Cardiac atrium fibroblast (primary cell): ENCODE measurements at places on chromosomes 2 and 18. TPM values are rescaled to one million over a fixed set of nuclear protein-coding genes. Genes with fewer than 3 reads are reported as not detected.

The DCDC2C gene
- total RNA-seq: not detected in 2 replicates

The ALPI gene
- not detected in 2 replicates for total RNA-seq

The FAM110C gene
- not detected in 2 replicates for total RNA-seq

The GPR55 gene
- total RNA-seq: not detected in 2 replicates

The CGREF1 gene
- 11.6 and 28.2 TPM in 2 replicates for total RNA-seq

The LOXHD1 gene
- total RNA-seq: not detected in 2 replicates

The CASP8 gene
- total RNA-seq: 8.8 and 9.6 TPM in 2 replicates

The HRH4 gene
- not detected in 2 replicates for total RNA-seq

The SNED1 gene
- 38.1 and 84.5 TPM in 2 replicates for total RNA-seq

The FSHR gene
- total RNA-seq: not detected in 2 replicates

The GATA6 gene
- 61.4 and 72.6 TPM in 2 replicates for total RNA-seq

The WDR33 gene
- 13.3 and 13.5 TPM in 2 replicates for total RNA-seq

The AP1S3 gene
- 2.0 and 10.4 TPM in 2 replicates for total RNA-seq

The NTSR2 gene
- not detected in 2 replicates for total RNA-seq

The BMP10 gene
- total RNA-seq: not detected in 2 replicates

The UGT1A3 gene
- not detected in 2 replicates for total RNA-seq

The SAP130 gene
- 6.2 and 12.3 TPM in 2 replicates for total RNA-seq

The PAX3 gene
- total RNA-seq: 0.97 TPM in 1 of 2 replicates, not detected in the other

The SRD5A2 gene
- total RNA-seq: not detected in 2 replicates

The PDE11A gene
- not detected in 2 replicates for total RNA-seq

The EML4 gene
- 55.1 and 56.3 TPM in 2 replicates for total RNA-seq

The CKAP2L gene
- total RNA-seq: 0.72 and 1.1 TPM in 2 replicates

The PRSS56 gene
- total RNA-seq: not detected in 2 replicates

The DPP4 gene
- total RNA-seq: 64.8 and 67.2 TPM in 2 replicates

The ARHGAP15 gene
- total RNA-seq: not detected in 2 replicates

The DSC3 gene
- total RNA-seq: 12.2 and 15.3 TPM in 2 replicates

The PTH2R gene
- not detected in 2 replicates for total RNA-seq

The ANKRD30BL gene
- not detected in 2 replicates for total RNA-seq

The ANAPC1 gene
- 24.8 and 27.4 TPM in 2 replicates for total RNA-seq

The CHST10 gene
- 7.9 and 8.1 TPM in 2 replicates for total RNA-seq

The NIFK gene
- total RNA-seq: 43.7 and 79.3 TPM in 2 replicates

The PDE1A gene
- total RNA-seq: 170 and 206 TPM in 2 replicates

The COA5 gene
- 12.8 and 13.9 TPM in 2 replicates for total RNA-seq

The CYP27C1 gene
- total RNA-seq: 0.36 TPM in 1 of 2 replicates, not detected in the other

The CDH19 gene
- total RNA-seq: 8.1 and 14.4 TPM in 2 replicates

The RAD51AP2 gene
- not detected in 2 replicates for total RNA-seq

The SERPINE2 gene
- total RNA-seq: 113 and 177 TPM in 2 replicates

The SKOR2 gene
- total RNA-seq: not detected in 2 replicates

The UCN gene
- total RNA-seq: 1.3 and 4.5 TPM in 2 replicates

The EFHD1 gene
- total RNA-seq: 0.18 and 2.1 TPM in 2 replicates

The RMC1 gene
- 19.9 and 20.3 TPM in 2 replicates for total RNA-seq

The NCL gene
- total RNA-seq: 66.1 and 89.9 TPM in 2 replicates

The CIB4 gene
- total RNA-seq: not detected in 2 replicates

The ANXA4 gene
- total RNA-seq: 21.1 and 38.7 TPM in 2 replicates

The MOCOS gene
- 1.1 and 2.3 TPM in 2 replicates for total RNA-seq

The ELOA2 gene
- not detected in 2 replicates for total RNA-seq

The TMEM37 gene
- 2.9 and 7.6 TPM in 2 replicates for total RNA-seq

The DES gene
- total RNA-seq: 0.32 TPM in 1 of 2 replicates, not detected in the other

The ROCK2 gene
- 21.1 and 28.5 TPM in 2 replicates for total RNA-seq

The CAPN14 gene
- total RNA-seq: 1.1 TPM in 1 of 2 replicates, not detected in the other

The GDF7 gene
- total RNA-seq: 0.16 and 0.36 TPM in 2 replicates

The KRCC1 gene
- 24.9 and 28.0 TPM in 2 replicates for total RNA-seq

The SP140L gene
- 4.9 and 6.0 TPM in 2 replicates for total RNA-seq

The OSR1 gene
- total RNA-seq: 38.1 and 72.7 TPM in 2 replicates

The ZNF892 gene
- 0.18 and 1.5 TPM in 2 replicates for total RNA-seq

The CDH2 gene
- total RNA-seq: 23.8 and 47.6 TPM in 2 replicates

The CAPN13 gene
- total RNA-seq: not detected in 2 replicates

The CENPA gene
- 1.6 and 3.6 TPM in 2 replicates for total RNA-seq

The CHRND gene
- not detected in 2 replicates for total RNA-seq
